ENCODE measurements at places on chromosomes 6 and 20.

- peak; percentile 87 for DNase-seq
Observed at GRCh38 chr20:32277361-32278198, at the start of gene KIF3B. Gene KIF3B (plus strand): TSS chr20:32277651. CDS start chr20:32309778, 32,127 bp downstream.

- DNase-seq = no peak
Observed at GRCh38 chr6:117089604-117090003, 175.8 kb upstream of the VGLL2 start.

DNA sequence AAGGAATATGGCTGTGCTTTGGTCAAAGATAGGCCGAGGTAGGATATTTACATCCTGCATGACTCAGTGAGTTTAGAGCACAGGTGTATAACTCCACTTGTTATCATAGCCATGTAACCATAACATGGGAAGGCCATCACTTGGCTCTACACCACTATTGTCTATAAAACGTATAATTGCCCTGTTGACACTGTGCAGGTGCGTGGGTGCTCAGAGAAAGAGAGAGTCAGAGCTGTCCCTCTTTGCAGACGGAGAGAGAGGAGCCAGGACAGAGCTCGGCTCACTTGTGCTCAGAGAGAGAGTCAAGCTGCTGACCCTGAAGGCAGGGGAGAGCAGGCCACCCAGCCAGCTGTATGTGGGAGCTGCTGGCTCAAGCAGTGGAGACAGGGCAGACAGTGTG is 46.0 kb downstream of the OR2B6 start:
- DNase-seq = no peak

- no peak for DNase-seq
Observed at GRCh38 chr6:33450434-33450833, 3.9 kb upstream of the ZBTB9 start.

DNA sequence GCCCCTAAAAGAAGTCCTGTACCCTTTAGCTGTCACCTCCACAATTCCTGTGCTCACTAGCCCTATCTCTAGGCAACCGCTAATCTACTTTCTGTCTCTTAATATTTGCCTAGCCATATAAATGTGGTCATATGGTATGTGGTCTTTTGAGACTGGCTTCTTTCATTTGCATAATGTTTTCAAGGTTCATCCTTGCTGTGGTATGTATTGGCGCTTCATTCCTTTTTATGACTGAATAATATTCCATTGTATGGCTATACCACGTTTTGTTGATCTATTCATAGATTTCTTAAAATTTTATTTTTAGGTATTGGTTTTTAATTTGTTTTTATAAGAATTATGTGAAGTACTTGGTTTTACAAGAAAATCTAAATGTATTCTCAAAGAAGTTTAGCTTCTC is 70.0 kb downstream of the MAP3K4 start:
- no peak for DNase-seq

GRCh38 chr20:38302786-38303185 is 1.2 kb upstream of the BPI start:
- DNase-seq = no peak

DNA sequence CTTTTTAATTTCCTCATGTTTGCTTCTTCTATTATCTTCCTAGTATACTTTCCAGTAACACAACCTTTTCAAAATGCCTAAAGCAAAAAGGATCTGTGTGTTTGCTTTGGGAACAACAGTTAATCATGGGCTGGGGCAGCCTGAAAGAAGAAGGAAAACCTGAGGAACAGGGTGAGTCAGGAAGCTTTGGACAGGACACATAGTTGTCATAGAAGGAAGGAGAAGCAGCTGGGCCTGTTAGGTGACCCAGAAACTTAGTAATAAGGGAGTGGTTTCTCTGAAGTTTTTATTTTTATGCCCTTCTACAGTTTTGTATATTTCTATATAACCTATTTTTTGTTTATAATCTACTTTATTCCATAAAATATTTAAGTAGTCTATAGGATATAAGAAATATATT is 61.4 kb downstream of the CD24 start:
- DNase-seq = no peak

- no peak for DNase-seq
Observed at GRCh38 chr6:144335914-144336313, 50.8 kb downstream of the UTRN start.

DNA sequence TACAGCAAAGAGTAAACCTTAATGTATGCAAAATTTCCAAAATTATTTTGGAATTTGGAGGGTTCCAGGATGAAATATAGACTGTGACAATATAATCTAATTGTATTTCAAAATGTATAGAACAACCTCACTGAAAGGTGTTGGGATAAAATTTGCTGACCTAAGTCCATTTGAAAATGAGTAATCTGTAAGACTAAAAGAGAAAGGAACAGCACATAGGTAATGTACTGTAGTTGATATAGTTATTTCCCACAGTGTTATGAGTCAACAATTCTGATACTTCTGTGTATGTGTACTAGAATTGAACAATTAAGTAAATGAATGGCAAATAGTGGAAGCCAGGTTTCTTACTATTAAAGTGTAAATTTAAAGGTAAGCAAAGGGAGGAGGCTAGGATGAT is 23.8 kb upstream of the ELOVL4 start:
- no peak for DNase-seq

DNA sequence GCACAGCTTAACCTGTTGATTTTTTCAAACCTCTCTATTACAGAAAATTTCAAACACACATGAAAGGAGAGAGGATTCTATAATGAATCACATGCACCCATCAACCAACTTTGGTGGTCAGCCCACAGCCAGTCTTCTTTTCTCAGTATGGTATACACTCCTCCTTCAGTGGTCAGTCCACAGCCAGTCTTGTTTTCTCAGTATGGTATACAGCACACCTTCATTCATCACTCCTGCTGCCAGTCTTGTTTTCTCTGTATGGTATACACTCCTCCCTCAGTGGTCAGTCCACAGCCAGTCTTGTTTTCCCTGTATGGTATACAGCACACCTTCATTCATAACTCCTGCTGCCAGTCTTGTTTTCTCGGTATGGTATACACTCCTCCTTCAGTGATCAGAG is 67.8 kb downstream of the SYNDIG1 start:
- no peak for DNase-seq

DNA sequence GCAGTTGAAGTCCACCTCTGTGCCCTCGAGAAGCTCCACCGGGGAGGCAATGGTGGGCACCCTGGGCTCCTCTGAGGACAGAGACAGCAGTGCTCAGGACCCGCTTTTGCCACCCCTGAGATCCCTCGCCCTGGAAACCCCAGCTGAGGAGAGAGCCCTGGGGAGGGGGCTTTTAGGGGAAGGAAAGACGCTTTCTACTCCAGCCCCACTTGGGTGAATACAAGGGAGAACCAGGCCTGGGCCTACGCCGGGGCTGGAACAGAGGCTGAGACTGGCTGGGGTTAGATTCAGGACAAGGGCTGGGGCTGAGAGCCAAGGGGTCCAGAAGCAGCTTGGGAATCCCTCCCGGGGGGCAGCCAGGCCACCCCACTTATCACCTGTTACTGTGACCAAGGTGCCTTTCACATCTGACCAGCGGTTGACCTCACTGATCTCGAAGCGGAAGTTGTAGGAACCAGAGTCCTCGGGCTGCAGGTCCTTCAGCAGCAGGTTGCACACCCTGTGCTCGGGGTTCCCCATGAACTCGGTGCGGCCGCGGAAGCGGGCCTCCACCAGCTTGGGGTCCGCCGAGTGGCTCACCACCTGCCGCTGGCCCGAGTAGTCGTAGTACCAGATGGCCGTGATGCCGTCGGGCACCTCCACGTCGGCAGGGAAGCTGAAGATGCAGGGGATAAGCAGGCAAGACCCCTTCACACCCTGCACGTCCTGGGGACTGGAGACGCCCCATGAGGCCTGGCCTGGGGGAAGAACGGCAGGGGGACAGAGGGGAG is 6.2 kb downstream of the SIGLEC1 start:
- DNase-seq = no peak

DNA sequence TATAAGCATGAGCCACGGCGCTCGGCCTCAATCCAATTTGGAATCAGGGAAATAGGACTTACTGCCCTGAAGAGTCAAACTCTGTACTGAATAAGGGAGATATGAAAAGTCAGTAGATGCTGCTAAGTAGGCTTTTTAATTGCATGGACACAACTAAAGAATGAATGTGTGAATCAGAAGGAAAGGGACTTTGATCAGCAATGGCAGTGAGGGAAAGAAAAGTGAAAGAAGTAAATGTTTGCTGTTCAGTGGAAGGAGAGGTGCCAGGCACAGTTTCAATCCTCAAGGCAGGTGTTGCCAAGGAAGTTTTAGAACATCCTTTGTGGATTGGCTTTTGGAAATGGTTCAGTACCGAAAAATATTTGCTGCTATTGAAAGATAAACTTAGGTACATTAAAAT is 62.2 kb upstream of the GCM1 start:
- DNase-seq = no peak

GRCh38 chr6:98516866-98517265 is 317.5 kb upstream of the POU3F2 start:
- DNase-seq = no peak

GRCh38 chr6:44435500-44435899 is 48.0 kb downstream of the CDC5L start:
- DNase-seq = no peak

DNA sequence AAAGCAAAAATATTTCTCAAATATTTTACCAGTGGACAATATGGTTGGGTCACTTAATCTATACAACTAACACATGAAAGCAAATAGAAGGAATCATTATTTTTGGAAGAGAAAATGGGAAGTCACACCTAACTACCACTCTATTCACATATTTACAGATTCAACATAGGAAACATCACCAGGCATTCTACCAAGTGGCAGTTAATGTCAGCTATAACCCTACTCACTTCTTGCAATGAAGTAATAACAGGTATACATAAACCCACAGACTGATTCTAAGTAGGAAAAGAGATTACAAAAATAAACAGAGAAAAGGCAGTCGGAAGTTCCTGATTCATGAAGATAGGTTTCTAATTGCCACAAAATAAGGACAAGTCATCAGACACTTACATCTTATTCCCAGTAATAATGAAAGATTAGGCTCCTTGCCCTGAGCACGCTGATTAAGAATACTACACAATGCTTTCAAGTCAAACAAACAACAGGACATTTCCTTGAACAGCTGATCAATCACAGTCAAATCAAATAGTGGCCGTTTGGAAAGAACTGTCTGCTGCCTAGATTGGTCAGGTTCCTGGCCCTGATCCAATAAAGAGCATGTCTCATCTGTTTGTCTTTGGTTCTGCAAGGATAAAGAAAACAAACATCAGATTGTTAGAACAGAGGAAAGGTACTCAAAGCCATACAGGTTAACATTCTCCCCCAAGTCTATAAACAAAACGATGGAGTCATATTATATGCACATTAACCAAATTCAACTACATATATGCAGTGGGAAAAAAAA is 79.2 kb upstream of the PLN start:
- DNase-seq = no peak

GRCh38 chr20:41176711-41177552 is 39.6 kb downstream of the PLCG1 start:
- DNase-seq = no peak

GRCh38 chr6:15017261-15017660 is 228.6 kb upstream of the JARID2 start:
- DNase-seq = no peak

DNA sequence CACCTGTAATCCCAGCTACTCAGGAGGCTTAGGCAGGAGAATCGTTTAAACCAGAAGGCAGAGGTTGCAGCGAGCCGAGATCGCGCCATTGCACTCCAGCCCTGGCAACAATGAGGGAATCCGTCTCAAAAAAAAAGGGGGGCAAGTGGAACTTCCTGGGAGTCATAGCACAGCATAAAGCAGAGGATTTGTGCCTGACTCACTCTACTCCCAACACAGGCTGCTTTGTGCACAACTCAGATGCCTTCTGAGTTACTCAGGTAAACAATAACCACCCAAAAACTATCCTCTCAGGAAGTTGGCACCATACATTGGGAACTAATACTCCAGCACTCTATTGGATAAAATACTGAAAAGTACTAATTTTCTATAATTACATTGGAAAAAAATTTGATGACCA is 2.5 kb upstream of the TMEM244 start:
- DNase-seq = no peak

DNA sequence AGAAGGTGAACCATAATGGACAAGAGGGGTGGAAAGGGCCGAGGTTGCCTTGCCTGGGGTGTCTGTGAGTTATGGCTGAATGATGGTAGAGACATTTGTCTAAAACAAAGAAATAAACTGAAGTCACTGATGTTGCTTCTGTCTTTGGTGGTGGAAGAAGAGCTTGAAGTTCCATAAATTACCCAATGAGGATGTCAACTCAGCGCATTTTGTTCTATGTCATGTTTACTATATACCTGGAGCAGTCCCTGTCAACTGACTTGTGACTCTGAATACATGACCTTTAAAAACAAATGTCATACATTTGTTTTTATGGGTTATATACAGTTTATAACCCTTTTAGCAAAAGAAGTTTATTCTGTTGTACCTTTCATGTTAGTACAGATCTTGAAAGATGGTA is 2.0 kb downstream of the EFHC1 start:
- DNase-seq = no peak

GRCh38 chr6:16649241-16649640 is 112.0 kb downstream of the ATXN1 start:
- no peak for DNase-seq

GRCh38 chr6:41161851-41162552 is 914 bp downstream of the TREM2 start:
- no peak for DNase-seq

DNA sequence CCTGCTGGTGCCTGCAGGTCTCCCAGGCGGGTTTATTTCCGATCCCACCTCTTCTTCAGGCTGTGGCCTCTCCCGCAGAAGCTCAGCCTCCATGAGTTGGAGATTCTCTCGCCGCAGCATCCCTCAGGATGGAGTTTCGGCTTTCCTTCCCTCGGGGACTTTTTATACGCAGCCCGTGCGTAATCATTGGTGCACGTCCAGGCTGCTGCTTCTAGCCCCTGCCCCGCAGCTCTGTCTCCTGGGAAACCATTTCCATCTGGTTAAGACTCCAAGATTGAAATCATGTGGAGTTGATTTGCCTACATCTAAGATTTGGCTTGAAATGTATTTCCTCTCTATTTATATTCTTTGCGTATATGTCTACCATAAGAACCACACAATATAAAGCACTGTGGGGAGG is 46.7 kb upstream of the CARMIL1 start:
- no peak for DNase-seq

DNA sequence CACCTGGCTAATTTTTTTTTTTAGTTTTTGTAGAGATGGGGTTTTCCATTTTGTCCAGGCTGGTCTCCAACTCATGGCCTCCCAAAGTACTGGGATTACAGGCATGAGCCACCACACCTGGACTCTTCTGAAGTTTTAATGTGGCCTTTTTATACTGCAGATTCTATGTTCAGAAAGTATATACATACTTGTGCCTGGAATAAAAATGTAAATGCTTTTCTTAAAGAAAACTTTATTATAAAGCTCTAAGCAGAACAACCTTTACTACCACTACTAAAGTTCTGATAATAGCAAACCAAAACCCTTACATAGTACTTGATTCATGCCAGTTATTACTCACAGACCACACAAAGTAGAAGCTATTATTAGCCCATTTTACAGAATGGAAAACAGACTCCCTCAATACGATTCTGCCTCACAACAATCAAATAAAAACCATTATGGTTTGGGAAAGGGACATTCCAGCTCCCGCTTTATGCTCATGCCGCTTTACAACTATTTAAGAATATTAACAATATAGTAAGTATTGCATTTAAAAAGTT is 5.3 kb downstream of the PHIP start:
- DNase-seq = no peak

- peak; percentile 87 for DNase-seq
Observed at GRCh38 chr20:36745927-36746659, at the start of gene NDRG3. Gene NDRG3 (minus strand): TSS chr20:36746090. CDS start chr20:36721735, 24,355 bp downstream.

All from CD8-positive, alpha-beta memory T cell (primary cell).